Muscle of arm (tissue), 14 donors: ENCODE measurements at places on chromosomes 2 and 18.

DNA sequence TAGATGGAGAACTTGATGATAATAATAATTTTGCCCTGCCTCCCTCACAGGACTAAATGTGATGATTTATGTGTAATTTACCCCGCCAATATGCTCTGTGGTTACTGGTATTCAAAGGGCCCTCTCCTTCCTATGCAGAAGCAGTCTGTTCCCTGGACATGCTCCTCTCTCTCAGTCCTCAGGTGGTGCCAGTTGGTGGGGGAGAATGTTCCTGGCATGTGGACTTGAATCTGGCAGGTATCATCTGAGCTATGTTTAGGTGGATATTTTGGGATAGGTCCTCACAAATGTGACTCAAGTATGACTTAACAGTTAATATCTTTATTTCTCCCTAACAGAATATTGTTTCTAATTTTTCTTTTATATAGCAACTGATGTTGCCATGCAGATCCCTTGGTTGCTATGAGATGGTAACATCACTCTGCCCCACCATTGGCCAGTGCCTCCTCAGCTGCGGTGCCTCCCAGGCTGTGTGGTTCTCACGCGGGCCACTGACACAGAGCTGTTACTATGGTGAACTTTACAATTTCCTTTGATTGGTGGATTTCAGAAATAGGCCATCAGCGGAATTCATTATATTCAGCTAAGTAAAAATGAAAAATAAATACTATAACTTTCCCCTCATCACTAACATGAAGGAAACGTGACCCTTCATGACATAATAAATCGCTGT, 106.7 kb upstream of the PELI1 start:
- no peak for DNase-seq

- no peak for DNase-seq
Measured at GRCh38 chr2:31297751-31298150, 63.8 kb downstream of the EHD3 start.

DNA sequence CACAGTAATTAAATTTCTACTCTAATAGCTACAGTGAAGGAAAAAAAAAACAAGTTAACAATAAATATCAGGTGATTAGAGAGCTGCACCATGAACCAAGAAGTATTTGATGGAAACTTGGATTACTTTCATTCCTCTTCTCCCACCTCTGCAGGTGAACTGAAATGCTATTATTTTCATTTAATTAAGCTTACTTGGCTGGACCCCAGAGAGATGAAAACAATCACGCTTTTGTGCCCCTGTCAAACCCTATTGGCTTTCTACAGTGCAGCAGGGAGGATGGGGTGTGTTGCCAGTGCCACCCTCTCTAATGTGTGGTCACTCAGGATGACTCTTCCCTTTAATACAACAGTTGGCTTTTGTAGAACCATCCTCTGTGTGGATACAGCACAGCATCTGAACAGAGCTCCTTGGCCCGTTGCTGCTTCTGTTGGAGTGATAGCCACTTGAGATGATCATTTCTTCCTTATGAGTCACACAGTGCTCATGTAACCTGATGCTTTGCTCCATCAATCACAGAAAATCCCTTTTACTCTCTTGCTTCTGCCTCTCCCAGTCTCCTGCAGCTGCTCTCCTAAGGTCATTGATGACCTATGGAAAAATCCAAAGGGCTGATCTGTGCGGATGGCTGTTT, 5.5 kb upstream of the ARL4C start:
- no peak for DNase-seq

DNA sequence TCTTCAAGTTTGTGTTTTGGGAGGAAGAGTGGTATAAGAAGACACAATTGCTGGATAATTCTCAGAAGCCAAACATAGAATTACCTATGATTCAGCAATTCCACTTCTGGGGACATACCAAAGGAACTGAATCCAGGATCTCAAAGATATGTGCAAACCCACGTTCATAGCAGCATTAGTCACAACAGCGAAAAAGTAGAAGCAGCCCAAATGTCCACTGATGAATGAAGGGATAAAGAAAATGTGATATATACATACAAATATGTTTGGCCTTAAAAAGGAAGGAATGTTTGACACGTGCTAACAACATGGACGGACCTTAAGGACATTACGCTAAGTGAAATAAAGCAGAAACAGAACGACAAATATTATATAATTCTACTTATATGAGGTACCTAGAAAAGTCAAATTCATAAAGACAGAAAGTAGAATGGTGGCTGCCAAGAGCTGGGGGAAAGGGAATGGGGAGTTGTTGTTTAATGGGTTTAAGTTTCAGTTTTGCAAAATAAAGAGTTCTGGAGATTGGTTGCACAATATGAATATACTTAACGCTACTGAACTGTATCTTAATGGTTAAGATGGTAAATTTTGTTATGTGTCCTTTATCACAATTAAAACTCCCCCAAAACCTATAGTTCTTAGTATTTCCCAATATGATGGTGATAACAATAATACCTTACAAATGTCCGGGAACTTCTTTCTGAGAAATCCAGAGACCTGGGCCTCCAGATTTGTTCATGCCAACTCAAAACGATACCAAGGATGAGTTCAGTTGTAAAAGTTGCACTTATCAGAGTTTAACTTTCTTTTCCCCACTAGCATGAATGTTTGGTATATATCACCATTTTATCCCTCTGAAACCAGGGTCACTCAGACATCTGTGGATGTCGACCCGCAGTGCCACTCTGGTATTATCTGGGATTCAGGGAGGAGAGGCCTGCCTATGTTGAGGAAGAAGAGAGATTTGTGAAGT, 33.7 kb upstream of the WIPF1 start:
- no peak for DNase-seq

GRCh38 chr18:30406728-30407127, 635.8 kb downstream of the DSC3 start:
- no peak for DNase-seq

DNA sequence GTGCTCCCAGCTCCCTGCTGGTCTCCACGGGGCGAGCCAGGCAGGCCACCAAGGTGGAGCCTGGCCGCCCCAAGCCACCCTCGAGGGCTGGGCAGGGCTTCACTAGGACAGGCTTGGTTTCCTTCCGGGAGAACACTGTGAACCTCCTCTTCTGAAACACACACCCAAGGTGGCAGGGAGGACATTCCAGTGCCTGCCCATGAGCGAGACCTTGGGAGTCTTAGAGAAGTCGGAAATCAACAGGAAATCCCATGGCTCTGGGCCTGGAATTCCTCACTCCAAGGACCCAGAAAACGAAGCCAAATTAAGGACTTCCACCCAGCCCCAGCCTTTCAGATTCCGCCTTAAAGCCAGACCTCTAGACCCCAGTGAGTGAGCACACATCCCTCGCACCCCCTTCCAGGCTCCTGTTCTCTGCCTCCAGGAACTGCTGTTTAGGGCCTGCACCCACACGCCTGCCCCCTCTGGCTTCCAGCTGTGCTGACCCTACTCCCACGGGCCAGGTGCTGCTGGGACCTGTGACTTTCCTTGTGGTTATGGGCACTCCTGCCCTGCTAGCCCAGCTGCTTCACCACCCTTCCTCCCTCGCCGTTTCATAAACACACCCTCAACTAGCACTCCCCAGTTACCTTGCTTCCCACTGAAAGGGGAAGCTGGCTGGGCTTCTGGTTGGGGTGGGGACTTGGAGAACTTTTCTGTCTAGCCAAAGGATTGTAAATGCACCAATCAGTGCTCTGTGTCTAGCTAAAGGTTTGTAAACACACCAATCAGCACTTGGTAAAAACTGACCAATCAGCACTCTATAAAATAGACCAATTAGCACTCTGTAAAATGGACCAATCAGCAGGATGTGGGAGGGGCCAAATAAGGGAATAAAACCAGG, 13.7 kb downstream of the GPR17 start:
- DNase-seq: no peak

- DNase-seq: no peak
Measured at GRCh38 chr2:180695586-180696401, 284.6 kb upstream of the UBE2E3 start.

- DNase-seq: no peak
Measured at GRCh38 chr2:226711606-226712296, 87.9 kb downstream of the IRS1 start.

DNA sequence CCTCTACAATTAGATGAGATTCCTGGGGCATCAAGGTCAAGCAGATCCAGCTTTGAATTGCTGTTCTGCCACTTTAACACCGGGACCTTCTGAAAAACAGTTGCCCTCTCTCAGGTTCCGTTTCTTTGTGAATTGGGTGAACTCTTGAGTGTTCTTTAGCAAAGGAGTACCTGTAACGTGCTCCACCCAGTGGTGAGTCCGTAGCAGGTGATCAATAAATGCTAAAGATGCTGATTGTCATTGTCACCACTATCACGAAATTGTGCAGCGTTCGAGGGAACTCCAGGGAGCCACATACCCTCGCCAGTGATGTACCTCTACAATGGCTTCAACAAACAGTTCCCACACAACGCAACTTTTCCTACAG, 81.9 kb downstream of the TCF7L1 start:
- no peak for DNase-seq

DNA sequence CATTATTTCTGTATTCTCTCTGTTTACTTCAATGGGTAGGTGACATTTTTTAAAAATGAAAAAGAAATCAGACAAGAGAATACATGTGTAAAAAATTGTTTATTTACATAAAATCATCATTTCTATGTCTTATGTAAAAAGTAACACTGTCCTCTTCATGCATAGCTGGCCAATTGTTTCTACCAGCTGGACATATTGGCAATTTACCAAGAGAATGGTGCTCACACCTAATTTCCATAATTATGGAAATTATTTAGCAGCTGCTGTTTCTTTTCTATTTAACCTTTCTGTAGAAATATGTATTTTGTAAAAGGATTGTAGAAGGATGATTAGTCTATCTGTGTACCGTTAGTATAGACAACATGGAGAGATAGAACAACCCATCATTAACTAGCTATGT, 791.9 kb downstream of the TRIB2 start:
- DNase-seq: no peak
